ENCODE measurements at places on chromosomes 12 and 14.

DNA sequence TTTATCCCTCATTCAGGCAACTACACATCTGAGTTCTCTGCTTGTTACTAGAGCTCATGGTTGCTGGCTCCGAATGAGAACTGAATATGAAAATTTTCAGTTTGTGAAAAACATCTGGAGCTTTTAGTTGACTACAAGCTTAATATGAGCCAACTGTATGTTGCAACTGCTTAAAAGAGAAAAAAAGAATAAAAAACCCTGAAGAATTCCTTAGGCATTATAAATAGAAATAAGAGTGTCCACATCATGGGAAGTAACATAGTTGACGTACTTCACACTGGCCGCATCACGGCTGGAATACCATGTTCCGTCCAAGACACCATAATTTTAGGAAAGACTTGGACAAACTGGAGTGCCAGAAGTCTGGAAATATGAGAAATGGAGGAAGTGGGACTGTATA is 57.9 kb downstream of the PDE3A start:
- DNase-seq: no peak

- no peak for DNase-seq
These were observed 84.0 kb upstream of the PTPRB start for GRCh38 chr12:70721216-70721615.

DNA sequence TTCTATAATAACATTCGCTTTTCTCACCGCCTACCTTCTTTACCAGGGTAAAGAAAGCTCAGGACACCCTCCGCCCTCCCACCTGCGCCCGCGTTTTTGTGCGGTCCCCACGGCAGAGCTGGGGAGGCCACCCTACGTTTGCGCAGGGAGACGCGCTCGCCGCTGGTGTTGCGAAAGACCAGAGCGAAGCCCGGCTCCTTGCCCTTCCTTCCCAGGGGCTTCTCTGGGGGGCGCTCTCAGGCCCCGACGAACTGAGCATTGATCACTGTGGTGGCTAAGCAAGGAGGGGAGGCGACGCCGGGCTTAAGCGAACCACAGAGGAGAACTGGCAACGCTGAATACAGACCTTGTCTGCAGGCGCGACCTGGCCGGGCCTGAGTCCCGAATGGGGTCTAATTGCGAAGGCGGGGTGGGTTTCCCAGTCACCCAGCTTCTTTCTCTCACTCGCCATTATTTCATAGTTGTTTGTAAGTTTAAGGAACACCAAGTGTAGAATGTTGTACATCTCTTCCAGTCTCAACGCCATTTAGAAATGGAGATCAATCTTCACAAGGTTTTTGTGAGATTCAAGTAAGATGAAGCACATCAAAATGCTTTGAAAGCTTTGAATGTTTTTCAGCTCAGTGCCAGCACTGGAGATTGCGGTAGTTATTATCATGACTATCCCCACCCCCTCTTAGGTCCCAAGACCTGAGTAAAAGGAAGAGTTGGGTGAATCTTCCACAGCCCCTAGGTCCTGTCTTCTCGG is 1.7 kb upstream of the NKX2-1 start:
- DNase-seq: no peak

- peak; percentile 62 for DNase-seq
These were observed at the start of gene PPM1H for GRCh38 chr12:62934799-62935674. TSS of gene PPM1H (minus strand) at chr12:62935150. CDS start at chr12:62934736, 414 bp downstream.

DNA sequence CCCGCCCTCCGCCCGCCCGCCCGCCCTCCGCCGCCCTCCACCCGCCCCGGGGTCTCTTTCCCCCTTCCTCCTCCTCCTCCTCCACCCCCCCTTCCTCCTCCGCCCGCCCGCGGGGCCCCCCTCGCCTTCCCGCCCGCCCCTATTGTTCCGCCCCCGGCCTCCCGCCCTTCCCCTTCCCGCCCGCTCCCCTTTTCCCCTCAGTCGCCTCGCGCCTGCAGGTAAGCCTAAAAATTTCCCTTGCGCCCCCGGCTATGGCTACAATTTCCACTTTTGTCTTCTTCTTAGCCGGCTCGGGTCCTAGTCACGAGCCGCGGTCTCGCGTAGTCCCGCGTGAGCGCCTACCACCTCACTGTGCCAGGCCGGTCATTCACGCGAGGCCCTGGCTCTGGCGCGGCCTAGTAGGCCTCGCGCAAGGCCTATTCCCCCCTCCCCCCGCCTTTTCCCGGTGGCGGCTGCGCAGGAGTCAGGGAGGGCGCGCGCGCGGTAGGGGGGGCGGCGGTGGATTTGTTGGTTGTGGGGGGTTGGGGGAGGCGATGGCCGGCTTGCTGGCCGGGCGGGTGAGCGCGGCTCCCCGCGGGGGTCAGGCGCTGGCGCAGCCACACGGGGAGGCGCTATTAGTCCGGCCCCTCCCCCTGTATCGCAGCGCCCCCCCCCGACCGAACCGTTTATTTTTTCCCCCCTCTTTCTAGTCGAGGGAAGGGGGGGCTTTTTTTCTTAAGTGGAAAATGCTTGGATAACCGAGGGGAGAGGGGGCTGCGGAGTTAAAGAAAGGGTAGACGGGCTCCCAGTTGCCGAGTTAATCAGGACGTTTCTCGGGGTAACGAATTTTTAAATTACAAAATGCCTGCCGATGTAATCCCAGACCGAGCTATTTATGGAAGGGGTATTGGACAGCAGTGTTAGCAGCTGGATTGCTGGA is 516 bp downstream of the PCBP2 start:
- DNase-seq: peak; percentile 93

- no peak for DNase-seq
These were observed 57.5 kb downstream of the RMST start for GRCh38 chr12:97520106-97520505.

DNA sequence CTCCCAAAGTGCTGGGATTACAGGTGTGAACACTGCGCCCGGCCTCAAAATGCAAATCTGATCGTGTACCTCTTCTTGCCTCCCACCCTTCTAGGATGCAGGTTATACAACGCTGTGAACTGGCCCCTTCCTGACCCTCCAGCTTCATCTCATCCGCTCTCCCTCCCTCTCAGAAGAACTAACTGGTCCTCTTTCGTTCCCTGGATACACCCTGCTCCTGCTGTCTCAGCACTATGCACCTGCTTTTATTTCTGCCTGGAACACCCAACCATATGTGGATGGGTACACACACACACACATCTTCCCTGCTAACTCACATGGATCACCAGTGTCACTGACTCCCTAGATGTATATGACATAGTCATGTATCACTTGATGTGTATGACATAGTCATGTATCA is 56.1 kb upstream of the VASH1 start:
- no peak for DNase-seq

GRCh38 chr14:83425138-83425537 is 1891.5 kb upstream of the SEL1L start:
- no peak for DNase-seq

GRCh38 chr14:104676694-104677511 is 12.5 kb upstream of the INF2 start:
- no peak for DNase-seq

DNA sequence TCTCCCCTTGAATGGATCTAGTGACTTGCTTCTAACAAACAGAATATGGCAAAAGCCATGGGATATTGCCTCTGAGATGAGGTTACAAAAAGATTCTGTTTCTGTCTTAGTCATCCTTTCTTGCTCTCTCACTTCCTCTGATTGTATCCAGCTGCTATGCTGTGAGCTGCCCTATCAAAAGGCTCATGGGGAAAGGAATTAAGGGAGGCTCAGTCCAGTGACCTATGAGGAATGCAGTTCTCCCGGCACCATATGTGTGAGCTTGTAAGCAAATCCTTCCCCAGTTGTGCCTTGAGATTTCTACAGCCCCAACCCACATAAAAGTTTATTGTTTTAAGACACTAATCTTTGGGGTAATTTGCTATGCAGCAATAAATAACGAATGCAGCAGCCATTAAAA is 183.1 kb downstream of the KLHL28 start:
- DNase-seq: no peak

DNA sequence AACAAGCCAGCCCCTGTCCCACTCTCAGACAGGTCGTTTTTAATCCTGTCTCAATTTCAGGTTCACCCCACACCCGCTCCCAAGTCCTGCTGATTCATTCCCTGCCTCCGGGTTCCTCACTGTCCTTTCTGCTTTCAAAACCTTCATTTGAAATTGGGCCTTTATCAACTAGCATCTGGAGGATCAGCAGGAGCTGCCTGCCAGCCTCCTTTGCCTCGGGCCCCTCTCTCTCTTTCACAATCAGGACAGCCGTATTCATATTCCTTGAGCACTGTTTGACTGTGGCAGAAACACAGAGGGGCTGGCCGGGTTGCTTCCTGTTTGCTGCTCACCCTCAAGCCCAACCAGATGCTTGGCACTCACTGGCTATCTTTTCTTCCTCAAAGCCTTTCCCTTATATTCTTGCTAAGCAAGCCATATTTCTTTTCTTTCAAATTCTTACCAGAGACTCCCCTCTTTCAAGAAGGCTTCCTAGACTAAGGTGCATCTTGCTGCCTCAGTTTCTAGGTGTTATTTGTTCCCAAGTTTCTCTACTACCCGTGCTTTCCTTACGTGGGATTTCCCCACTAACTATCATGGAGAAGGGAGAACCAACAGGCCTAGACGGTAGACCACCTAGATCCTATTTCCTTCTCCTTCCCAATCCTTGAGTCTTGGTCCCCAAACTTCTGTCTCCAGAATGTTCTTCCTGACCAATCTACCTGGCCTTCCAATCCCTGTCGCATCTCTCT is 3.0 kb downstream of the GALNT6 start:
- DNase-seq: no peak

DNA sequence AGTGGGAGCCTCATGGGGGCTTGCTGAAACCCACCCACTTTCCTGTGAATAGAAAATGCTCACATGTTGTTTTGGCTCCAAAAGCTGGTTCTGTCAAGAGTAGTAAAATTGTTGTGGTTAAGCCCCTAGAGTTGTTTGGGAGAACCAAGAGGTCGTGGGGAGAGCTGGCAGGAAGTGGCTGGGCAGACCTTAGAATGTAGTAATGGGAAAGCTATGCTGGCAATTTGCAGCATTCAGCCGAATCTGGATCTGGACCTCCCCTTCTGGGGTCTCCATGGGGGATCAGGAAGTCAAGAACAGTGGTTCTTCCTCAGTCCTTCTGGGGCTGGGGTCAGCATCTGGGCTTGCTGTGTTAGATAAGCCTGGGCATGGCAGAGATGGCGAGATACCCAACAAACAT is 150.6 kb upstream of the TBX3 start:
- no peak for DNase-seq

DNA sequence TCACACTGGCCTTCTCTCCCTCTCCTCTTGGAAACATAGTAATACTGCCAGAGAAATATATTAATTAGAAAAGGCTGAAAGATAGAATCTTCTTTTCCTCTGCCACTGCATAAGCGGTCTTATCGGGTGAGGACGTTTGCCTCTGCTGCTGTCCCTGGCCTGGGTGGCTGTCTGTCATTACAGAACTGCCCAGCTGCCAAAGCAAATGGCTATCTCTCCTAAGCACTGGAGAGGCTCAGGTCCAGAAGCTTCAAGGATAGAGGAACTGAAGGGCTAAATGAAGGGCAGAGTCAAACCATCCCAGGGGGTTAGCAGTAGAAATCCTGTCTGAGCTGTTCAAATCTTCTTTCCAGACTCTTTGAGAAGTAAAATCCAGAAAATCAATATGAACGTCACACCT is 198.6 kb upstream of the CAND1 start:
- DNase-seq: no peak

- peak; percentile 82 for DNase-seq
These were observed 1.4 kb downstream of the FIGNL2 start for GRCh38 chr12:51846911-51847642.
